Brain pericyte (primary cell): ENCODE measurements at places on chromosomes 3 and 15.

- no peak for DNase-seq
These were observed 539.8 kb downstream of the FGF12 start for GRCh38 chr3:192187485-192188051.

DNA sequence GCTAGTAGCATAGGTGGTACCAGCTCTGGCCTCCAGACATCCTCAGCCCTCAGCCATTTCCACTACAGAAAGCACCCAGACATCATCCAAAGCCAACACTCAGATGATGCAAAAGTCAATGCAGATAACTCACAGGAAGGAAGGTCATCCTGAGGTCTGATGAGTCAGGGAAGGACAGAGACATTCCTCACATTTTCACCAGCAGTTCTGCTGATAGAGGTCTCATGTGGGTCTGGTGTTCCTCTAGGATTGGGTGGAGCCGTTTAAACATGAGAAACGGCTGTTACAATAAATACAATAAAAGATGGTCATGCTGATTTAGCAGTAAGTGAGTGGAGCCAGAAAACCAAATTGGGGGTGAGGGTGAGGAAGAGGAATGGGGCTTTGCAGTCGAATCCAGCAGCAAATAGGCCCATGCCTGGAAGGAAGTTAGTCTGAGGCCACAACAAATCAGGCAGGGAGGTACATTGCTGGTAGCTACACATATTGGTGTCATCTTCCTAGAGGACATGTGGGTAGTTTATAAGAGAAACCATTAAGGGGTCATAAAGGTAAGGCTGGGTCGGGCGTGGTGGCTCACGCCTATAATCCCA lies 33.3 kb upstream of the FLNB start:
- DNase-seq = no peak

DNA sequence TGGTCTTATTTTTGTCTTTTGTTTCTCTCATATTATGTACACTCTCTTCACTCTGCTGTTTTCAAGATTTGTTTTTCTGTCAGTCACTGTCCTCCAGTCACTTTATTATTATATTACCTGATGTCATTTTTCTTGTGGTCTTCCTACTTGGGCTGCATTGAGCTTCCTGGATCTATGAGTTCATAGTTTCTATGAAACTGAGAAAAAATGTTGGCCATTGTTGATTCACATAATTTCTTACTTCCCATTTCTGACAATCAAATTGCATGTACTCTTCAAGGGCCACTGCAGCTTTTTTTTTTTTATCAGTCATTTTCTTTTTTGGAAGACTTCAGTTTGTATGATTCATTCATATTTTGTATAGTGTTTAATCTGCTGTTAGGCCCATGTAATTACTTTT lies 1180.6 kb upstream of the GBE1 start:
- DNase-seq = no peak

DNA sequence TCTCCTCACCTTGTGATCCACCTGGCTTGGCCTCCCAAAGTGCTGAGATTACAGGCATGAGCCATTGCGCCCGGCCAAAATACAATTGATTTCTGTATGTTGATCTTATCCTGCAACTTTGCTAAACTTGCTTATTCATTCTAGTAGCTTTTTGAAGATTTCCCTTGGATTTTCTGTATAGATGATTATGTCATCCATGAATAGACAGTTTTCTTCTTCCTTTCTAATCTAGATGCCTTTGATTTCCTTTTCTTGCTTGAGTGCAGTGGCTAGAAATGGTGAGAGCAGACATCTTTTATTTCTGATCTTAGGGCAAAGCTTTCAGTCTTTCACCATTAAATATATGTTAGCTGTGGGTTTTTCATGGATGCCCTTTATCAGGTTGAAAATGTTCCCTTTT lies 4.4 kb upstream of the ELP6 start:
- DNase-seq = no peak

GRCh38 chr3:108403686-108404345 lies 106.6 kb downstream of the MYH15 start:
- no peak for DNase-seq

DNA sequence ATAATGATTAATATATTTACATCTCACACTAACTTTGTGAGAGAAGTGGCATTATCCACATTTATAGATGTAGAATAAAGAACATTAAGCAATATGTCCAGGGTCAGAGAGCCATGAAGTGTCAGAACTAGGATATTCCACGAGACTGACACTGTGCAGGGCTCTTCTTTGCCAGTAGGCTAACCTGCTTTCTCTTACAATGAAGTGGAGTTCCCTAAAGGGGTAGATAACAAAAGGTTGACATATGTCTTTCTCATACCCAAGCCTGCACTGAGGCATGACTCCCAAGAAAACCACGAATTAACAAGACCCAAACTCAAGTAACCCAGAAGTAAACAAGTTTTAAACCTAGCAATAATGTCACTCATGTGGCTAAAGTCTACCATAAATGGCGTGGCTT lies 191.5 kb upstream of the SLC2A2 start:
- DNase-seq = no peak

DNA sequence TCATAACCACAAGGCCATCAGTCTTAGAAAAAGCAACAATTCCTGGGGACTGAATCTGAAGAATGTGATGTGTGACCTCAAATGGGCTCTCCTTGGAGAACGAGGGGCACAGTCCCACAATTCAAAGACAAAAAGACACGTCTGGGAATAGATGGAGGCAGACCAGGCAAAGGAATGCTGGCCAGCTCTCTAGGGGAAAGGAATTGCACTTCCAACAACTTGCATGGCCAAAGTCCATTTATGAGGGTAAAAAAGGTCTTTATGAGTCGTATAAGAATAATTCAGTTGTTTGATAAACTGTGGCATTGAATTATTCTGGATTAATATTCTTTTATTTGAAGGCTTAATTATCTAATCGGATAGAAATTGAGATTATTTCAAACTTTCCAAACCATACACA lies 180.5 kb upstream of the FEZF2 start:
- no peak for DNase-seq

DNA sequence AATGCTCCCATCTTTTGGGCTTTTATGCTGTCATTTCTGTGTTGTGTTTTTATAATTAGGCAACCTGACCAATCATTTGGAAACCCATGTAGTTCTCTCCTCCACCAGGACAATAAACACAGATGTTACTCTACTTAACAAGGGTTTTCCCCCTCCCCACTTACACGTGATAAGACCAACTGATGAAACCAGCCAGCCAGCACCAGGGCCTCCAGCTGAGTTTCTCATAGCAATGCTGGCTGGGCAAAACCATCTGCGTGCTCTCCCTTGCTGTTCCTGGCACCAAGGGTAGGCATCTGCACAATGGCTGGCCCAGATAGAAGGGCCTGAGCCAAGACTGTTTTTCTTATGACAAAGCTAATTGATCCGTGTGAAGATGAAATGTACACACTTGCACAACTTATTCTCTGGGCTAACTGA lies 310.4 kb downstream of the PLCL2 start:
- DNase-seq = peak; percentile 98

- DNase-seq = no peak
These were observed 128.0 kb upstream of the ADAMTS9 start for GRCh38 chr3:64815789-64816188.

- DNase-seq = no peak
These were observed 171.8 kb downstream of the WDR76 start for GRCh38 chr15:43998607-43999006.

DNA sequence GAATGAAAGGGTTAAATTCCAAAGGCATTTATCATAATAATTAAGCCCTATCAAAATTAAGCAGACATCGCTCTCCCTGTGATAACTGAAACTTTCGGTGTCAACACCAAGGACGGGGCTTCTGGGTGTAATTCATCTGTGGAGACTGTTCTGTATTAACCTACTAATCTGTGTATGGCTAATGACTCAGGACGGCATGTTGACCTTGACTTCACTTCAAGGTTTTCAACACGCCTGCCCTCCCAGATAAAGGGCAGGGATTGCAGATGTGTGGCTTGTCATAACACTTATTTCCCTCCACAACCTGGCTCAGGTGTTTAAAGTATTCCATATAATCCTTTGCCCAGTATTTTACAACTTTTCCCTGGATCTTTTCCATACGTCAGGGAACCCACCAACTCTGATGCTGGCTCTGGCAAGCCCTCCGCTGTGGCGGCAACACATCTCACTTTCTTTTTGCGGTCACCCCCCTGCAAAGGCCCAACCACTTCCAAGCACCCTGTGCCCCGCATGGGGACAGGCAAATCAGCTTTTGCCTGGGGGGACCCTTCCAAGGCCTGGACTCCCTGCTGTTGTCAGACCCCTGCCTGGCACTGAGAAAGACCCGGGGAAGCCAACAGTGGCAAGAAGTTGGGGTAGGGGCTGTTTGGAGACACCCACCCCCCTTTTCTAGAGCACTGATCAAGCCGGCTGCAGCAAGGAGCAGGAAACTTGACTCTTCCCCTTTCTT lies 93.2 kb upstream of the MEF2A start:
- DNase-seq = no peak

DNA sequence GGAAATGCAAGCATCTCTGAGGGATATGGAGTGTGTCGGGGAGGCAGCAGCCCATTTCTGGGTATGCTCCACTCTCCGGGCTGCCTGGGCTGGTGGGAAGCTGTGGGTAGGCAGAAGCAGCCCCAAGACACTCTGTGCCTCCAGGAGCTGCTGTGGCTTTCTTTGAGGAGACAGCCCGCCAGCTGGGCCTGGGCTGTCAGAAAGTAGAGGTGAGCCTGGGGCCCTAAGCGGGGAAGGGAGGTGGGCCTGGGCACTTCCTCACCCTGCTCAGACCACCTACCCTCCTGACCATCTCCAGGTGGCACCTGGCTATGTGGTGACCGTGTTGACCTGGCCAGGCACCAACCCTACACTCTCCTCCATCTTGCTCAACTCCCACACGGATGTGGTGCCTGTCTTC lies 1.7 kb downstream of the ACY1 start:
- no peak for DNase-seq

DNA sequence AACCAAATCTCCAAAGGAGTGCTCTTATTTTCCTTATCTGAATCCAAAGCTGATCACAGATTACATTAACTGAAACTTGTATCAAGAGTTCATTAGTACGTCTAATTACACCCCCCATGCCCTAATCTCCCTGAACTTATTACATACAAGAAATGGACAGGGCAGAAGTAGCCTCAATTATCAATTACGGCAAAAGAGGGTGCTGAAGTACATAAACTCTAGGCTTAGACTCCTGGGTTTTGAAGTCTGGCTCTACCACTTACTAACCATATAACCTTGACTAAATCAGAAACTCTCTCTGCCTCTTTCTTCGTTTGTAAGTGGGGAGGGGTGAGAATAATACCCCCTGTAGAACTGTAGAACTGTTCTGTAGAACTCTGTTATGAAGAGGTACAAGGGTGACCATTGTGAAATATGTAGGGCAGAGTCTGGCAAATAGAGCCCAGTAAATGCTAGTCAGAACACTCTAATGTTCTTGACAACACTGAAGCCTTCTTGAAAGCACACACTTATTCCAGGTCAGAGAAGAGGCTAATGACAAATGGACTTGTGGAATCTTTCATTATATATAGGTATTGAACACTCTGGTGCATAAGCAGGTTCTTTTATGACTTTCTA lies 19.6 kb upstream of the OR5K4 start:
- no peak for DNase-seq

DNA sequence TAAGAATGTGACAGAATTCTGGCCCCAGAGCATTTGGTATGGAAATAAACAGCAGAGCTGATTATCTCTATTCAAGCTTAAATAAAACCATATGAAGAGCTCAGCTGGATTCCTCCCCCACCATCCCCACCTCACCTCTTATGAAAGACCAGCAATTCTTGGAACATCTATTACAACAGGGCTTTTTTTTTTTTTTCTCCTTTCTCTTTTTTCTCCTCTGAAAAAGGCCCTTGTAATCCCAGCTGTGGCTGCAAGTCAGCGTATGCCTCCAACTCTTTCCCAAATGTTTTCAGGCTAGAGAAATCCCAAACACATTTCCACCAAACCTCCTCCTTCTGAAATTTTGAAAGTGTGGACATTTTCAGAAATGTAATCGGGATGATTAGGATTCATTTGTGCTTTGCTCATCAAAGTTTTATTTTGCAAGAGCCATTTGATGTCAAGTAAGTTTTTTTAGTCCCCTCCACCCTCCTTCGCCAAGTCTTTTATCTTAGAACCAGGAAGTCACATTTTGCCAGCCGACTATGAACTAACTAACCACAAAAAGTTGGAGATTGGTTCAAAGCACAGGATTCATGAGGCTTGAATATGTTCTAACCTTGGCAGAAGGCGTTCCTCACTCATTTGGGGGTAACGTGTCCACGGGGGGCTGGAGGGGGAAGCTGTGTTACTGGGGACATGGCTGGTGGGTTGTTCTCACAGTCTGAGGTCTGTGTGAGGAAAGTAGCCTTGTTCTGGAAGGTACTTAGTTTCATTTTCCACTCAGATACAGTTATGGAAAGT lies 142.0 kb upstream of the PDZRN3 start:
- DNase-seq = peak; percentile 37

GRCh38 chr3:12186515-12187286 lies 28.0 kb upstream of the TIMP4 start:
- no peak for DNase-seq

DNA sequence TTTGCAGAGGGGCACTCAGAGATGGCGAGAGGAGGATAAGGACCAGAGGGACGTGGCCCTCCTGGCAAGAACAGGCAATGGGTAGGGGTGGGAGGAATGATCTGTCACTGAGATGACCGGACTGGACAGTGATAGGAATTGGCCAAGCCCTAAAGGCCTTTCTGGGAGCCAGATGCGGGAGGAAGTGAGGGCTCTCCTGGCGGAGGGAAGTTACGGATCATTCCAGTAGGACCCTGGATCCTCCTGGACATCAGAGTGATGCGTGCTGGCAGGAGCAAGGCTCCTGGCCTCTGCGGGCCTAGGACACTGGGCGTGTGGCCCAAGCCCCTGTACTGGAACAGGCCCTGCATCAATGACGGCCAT lies 23.4 kb downstream of the KIF7 start:
- DNase-seq = no peak

DNA sequence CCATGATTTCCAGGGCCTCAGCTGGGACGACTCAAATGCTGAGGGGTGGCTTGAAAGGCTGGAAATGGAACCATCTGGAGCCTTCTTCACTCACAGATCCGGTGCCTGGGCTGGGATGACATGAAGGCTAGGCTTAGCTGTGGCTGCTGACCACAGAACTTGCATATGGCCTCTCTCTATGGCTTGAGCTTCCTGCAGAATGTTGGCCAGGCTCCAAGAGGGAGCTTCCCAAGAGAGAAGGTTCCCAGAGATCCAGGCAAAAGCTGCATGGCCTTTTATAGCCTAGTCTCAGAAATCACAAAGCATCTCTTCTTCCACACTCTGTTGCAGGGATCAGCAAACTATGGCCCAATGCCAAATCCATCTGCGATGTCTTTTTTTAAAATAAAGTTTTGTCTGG lies 44.8 kb downstream of the GATM start:
- no peak for DNase-seq

DNA sequence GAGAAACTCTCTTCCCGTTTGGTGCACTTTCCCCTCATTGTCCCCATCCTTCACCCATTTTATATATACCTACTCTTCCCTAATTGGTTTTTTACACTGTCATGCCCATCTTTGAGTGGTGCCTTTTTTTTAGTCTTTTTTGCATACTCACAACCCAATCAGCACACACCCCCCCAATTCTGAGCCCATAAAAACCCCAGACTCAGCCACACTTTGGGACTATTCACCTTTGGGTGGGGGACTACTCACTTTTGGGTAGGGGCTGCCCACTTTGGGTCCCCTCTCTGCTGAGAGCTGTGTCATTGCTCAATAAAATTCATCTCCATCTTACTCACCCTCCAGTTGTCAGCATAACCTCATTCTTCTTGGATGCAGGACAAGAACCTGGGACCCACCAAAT lies 30.1 kb upstream of the MTMR14 start:
- DNase-seq = no peak

- no peak for DNase-seq
These were observed 310.1 kb upstream of the KCNMB2 start for GRCh38 chr3:178226094-178226493.

GRCh38 chr15:52008698-52009434 lies 10.2 kb upstream of the MAPK6 start:
- DNase-seq = no peak

GRCh38 chr3:48435774-48436476 lies 4.0 kb downstream of the CCDC51 start:
- DNase-seq = peak; percentile 45
